ENCODE measurements at places on chromosomes 2 and 18.

DNA sequence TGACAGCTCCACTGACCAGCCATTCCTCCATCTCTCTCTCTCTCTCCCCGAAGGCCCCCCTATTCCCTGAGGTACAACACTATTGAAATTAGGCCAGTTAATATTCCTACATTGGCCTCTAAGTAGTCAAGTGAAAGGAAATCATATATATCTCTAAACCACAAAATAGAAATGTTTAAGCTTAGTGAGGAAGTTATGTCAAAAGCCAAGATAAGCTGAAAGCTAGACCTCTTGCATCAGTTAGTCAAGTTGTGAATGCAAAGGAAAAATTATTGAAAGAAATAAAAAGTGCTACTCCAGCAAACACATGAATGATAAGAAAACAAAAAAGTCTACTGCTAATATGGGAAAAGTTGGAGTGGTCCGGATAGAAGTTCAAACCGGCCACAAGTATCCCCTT lies 301.3 kb upstream of the RBMS1 start:
- DNase-seq = no peak

DNA sequence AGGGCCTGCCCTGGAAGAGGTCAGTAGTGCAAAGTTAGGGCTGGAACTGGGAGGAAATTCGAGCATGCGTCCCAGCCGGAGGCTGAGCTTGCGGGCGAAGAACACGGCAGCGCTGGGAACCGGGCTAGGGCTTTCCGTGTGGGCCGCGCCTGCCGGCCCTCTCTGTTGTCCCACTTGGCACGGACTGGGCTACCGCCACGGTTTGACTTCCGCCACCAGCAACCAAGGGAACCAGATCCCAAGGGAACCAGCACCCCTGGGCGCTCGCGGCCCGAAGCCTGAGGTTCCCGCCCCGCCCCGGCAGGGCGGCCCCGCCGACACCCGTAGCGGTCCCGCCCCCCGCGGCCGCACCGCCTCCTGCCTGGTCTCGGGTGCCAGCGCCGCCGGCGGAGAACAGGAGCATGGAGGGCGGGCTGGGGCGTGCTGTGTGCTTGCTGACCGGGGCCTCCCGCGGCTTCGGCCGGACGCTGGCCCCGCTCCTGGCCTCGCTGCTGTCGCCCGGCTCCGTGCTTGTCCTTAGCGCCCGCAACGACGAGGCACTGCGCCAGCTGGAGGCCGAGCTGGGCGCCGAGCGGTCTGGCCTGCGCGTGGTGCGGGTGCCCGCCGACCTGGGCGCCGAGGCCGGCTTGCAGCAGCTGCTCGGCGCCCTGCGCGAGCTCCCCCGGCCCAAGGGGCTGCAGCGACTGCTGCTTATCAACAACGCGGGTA lies at the start of gene SPR:
SPR (plus strand) TSS at position 377 of the 708 bp plus-strand sequence; CDS start at position 402, 25 bp downstream.
- DNase-seq = peak; percentile 72

DNA sequence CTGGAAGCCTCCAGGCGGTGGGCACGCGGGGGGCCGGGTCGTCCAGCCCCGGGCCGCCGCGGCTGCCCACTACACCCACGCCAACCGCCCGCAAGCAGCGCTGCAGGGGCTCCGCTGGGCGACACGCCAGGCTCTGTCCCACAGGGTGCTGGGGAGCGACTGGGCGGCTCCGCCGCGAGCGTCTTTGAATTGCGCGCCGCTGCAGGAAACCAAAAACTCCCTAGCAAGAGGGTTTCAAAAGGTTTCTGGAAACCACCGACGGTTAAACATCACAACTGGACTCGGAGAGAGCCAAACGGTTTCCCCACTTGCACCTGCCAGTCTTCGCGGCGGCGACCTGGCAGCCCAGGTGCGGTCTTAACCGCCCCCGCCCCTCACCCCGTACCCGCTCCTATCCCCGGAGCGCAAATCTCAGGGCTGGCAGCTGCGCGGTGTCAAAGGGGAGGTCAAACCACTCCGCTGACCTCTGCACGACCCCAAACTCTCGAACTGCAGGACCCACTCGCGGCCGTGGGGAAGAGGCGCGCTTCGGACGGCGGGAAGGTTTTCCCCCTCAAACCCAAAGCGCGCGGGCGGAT lies 1.0 kb downstream of the CXCR4 start:
- peak; percentile 75 for DNase-seq

DNA sequence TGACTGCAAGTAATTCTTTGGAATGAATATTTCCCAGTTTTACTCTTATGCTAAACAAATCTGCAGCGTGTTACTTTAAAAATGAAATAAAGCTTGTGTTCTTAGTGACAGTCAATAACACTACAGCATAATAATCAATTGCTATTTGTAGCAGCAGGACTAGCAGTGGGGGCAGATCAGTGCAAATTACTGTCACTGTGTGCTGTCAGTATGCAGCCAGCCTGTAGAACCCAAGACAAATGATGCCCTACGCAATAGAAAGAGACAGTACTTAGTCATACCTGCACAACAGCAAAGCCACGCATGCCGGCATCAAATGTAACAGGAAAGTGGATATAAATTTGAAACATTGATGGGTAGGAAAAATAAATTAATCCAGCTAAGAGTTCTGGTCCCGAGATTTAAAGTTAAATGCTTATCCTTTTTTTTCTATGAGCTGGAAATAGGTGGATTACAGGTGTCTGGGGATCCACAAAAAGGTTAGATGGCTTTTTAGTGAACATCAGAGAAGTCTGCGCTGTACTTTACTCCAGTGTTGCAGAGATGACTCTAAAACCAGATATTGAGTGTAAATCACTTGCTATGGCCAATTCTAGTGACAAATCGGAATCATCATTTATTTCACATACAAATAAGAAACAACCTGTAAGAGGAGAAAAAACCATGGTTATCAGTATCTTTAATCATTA lies 812.4 kb upstream of the ZEB2 start:
- no peak for DNase-seq

GRCh38 chr2:230700447-230700846 lies 12.2 kb upstream of the CAB39 start:
- DNase-seq = no peak

- no peak for DNase-seq
These were observed 8.5 kb upstream of the CCDC68 start for GRCh38 chr18:54967786-54968185.

DNA sequence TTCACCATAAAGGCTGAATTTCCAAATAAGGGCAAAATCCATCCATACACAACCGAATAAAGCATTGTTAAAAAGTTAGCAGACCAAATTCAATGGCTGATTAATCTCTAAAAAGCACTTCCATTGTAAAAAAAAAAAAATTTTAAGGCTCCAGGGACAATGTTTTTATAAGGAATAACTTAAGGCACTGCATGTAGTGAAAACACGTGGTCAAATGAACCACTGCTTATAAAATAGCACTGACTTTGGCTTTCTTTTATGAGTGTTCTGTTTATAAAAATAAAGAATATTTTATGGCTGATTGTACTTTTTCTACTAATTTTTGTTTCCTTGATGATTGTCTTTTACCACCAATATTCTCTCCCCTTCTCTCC lies 409.3 kb upstream of the KCNH7 start:
- no peak for DNase-seq

DNA sequence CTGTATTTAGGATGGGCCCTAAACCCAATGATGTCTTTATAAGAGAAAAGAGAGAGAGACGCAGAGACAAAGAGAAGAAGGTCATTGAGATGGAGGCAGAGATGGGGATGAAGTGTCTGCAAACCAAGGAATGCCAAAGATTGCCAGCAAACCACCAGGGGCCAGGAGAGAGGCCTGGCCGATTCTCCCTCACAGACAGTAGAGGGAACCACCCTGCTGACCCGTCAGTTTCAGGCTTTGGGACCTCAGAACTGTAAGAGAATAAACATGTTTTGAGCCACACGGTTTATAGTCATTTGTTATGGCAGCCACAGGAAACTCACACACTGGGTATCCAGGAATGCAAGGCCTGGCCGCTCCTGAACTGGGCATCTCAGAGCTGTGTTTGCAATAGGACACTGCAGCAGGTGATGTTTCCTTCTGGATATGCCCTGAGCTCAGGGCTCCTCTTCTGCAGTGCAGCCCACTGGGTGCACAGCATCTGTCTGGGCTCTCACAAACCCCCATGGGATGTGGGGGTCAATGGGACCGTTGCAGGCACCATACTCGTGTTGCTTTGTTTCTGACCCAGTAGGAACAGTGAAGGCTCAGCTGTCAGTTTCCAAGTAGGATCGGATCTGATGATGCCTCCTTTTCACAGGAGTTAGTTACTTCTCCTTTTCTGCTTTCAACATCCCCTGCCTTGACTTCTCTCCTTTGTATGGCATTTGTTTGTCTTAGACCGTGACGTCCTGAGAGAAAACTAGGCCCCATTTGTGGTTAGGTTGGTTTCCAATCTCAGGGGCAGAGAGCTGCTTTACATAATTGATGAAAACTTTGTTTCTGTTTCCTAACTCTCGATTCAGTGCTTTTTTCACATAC lies 20.8 kb downstream of the PTPN18 start:
- DNase-seq = no peak

DNA sequence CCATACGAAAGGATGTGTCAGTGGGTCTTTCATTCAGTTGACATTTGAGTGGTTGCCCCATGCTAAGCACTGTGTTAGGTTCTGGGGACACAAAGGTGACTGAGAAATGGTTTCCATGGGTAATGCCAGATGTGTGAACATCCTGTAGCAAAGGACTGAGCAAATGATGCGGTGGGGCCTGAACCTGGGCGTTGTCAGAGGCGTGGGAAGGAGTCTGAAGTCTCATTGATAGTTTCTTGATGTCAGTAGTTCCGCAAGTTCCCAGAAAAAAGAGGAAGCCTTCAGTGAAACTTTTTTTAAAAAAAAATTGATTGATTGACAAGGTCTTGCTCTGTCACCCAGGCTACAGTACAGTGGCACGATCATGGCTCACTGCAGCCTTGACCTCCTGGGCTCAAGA lies 56.9 kb downstream of the LIMS1 start:
- DNase-seq = no peak

- DNase-seq = no peak
These were observed 45.7 kb downstream of the STAT4 start for GRCh38 chr2:191105082-191105481.

- no peak for DNase-seq
These were observed 141.2 kb downstream of the CABLES1 start for GRCh38 chr18:23276451-23276850.

GRCh38 chr18:9130806-9131205 lies 5.8 kb upstream of the ANKRD12 start:
- DNase-seq = no peak

GRCh38 chr18:35407871-35408481 lies 30.8 kb upstream of the ZNF396 start:
- peak; percentile 62 for DNase-seq

DNA sequence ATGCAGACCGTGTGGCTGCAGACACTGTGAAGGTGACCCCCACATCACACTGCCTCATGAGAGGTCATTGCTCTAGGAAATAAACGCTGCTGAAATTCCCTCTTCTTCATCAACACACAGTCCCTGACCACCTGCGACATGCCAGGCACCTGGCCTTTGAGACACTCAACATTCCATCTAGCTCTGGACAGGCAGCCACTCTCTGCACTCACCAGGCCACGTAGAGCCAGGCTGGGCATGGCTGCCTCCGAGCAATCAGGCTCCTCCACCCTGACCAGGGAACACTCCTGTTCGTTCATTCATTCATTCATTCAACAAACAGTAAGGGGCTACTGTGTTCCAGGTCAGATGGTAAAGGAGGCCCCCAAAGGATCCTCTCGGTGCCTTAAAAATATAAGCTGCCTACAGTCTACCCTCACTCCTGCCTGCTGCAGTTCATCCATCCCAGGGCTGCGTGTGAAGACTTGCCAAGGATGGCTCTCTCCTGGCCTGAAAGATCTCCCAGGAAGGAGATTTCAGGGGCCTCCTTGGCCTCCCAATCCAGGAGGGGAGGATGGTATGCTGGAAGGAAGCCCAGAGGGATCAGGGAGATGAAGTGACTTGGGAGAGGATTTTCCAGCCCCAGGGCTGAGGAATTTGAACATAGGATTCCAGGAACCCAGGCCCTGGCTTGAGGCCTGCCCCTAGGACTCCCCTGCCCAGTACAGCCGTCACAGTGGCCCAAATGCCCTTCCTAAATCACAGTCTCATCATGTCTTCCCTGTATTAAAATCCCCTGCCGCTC lies 66.7 kb downstream of the TNS1 start:
- DNase-seq = no peak

DNA sequence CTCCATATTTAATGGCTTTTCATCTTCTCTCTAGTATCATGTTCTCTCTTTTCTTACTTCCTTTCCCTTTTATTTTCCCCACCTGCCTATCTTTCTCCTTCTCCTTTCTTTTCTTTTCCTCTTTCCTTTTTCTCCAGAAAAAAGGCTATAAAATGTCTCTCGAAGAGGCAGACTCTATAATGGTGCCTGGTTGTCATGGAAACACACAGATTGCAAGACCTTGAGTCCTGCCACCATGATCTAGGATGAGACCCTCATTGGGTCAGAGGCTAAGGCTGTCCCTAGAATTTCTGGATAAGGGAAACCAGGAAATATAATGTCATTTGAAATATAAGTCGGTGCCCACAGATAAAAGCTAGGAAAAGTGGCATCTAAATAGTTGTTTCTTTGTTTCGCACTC lies 36.5 kb upstream of the LHCGR start:
- DNase-seq = no peak

DNA sequence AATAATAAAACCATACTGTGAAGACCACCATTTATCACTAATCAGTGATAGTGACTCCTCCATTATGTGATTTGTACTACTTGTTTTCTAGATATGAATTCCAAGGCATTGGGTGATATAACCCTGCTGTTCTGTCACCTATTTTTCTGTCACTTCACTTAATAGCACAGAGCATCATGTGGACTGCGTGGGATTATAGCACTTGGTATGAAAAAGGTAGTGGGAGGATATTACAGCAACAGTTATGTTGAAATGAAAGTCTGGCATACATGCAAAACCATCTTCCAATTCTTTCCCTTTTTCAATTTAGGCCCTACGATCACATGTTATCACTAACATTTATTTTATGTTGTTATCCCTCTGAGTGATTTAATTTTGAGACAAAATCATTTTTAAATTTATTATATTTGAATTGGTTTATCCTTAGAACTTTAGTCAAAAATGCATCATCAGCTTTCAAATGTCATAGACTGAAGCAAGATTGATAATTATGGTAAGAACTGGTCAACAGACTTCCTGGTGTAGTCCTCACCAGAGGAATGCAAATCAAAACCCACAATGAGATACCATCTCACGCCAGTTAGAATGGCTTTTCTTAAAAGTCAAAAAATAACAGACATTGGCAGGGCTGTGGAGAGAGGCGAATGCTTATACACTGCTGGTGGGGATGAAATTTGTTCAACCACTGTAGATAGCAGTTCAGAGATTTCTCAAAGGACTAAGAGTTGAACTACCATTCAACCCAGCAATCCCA lies 242.6 kb downstream of the IKZF2 start:
- no peak for DNase-seq

- DNase-seq = peak; percentile 95
These were observed at the start of gene MBD2 for GRCh38 chr18:54224379-54225014. TSS of gene MBD2 (minus strand) at chr18:54224669. CDS start at chr18:54224559, 110 bp downstream.

DNA sequence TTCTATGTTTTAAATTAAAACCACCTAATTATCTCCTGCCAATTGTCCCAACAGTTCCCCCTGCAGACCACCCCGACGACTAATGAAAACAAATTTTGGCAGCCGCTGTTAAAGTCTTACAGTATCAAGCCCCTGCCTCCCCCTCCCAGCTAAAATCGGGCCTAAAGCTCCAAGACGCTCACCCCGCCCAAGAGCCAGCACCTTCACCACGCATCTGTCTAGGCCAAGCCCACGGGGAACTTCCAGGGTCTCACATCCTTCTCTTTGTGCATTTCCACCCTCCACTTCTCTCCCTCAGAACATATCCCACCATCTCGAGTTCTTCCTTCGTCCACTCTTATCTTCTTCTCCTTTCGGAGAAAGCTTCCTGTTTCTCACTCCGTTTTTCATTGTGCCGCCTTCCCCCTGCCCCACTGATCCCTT lies 445 bp downstream of the PRPF40A start:
- peak; percentile 30 for DNase-seq

All from activated naive CD4-positive, alpha-beta T cell treated with anti-CD3 and anti-CD28 coated beads for 36 hours (primary cell).